ENCODE measurements at places on chromosomes 16 and 17.

DNA sequence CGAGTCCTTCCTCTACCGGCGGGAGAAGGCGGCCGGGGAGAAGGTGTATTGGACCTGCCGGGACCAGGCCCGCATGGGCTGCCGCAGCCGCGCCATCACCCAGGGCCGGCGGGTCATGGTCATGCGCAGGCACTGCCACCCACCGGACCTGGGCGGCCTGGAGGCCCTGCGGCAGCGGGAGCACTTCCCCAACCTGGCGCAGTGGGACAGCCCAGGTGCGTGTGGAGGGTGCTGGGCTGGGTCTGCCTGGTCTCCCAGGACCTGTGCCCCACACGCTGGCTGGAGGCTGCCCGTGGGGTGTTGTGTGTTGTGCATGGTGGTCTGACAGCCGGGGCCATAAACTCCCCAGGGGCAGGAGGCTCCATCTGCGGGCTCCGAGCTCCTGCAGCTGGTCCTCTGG is 25.4 kb downstream of the FLYWCH1 start:
- DNase-seq = no peak

GRCh38 chr17:47883589-47884426 is 12.2 kb upstream of the SP2 start:
- peak; percentile 63 for DNase-seq

GRCh38 chr17:6571452-6571781 is 15.1 kb upstream of the PITPNM3 start:
- no peak for DNase-seq

- no peak for DNase-seq
Measured at GRCh38 chr17:57257895-57258851, 1.9 kb downstream of the MSI2 start.

DNA sequence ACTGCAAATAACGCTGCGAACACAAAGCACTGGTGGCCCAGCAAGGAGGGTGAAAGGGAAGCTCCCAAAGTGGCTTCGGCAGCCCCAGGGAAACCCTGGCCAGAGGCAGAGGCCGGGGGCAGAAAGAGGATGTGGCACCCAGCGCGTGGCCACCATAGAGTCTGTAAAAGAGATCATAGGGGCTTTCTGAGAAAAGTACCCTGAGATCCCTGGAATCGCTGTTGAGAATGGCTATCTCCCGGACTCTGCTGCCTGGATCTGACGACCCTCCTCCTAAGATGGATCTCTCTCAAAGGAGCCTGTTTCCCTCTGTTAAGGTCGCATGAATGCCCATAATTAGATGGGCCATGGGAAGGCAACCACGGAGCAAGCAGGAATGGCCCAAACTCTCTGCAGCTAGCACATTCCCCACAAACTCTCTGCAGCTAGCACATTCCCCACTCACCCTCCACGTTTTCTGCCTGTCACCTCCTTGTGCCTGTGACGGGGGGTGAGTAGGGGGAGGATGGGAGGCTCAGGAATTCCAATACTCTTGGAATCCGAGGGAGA is 364.4 kb downstream of the XYLT1 start:
- DNase-seq = no peak

DNA sequence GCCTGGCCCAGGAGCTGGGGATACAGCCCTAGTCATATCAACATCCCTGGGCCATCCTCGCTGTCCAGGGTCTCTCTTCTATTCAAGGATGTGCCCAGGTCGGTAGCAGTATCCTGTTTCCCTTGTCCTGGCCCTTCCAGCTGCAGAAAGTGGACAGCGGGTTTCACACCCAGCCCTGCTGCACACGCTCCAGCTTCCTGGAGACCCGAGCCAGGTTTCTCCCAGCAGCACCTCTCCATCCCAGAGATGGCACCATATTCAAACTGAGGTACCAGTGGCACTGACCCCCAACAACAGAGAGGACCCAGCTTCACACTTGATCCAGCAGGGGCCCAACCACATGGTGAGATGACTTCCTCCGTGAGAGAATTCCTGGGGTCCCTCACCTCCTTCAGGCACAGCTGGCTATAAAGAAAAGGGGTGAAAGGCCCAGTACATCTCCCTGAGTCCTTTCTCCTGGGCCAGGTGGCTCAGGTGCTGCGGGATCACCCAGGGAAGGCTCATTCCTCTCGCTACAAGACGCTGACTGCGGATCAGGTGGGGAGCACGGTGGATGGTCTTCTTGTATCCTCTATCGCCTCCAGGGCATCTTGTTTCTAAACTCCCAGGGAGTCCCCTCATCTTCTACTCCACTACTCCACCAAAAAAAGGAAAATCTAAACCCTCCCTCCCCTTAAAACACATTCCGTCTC is 1.4 kb downstream of the CUEDC1 start:
- DNase-seq = no peak

- DNase-seq = no peak
Measured at GRCh38 chr16:29761882-29762281, 16.1 kb upstream of the C16orf54 start.

DNA sequence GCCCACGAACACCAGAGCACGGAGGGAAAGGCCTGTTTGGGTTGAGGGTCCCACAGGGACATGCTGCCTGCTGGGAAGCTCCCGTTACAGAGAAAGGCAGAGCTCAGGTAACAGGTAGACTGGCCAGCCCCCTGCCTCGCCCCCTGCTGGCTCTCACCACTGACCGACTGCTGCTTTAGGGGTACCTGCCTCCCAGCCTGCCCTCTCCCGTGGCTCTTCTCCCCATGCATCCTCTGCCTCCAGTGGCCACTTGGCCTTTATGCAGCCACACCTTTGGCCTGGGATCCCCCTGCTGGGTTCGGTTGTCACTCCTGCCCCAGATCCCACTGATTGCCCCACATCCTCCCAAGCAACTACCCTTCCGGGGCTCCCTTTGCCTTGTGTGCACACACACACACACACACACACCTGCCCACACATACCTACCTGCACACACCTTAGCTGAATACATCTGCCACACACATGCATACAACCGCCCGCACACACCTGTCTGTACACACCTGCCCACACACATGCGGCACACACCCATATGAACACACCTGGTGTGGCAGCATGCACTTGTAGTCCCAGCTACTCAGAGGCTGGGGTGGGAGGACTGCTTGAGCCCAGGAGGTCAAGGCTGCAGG is 7.1 kb downstream of the MCRIP1 start:
- no peak for DNase-seq

DNA sequence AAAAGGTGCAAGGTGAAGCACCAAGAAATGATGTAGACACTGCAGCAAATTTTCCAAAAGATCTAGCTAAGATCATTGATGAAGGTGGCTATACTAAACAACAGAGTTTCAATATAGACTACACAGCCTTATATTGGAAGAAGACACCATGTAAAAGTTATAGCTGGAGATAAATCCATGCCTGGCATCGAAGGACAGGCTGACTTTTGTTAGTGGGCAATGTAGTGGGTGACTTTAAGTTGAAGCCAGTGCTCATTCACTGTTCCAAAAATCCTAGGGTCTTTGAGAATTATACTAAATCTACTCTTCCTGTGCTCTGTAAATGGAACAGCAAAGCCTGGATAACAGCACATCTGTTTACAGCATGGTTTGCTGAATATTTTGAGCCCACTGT is 26.4 kb downstream of the HLF start:
- no peak for DNase-seq

- DNase-seq = no peak
Measured at GRCh38 chr17:57484826-57485565, 228.7 kb downstream of the MSI2 start.

DNA sequence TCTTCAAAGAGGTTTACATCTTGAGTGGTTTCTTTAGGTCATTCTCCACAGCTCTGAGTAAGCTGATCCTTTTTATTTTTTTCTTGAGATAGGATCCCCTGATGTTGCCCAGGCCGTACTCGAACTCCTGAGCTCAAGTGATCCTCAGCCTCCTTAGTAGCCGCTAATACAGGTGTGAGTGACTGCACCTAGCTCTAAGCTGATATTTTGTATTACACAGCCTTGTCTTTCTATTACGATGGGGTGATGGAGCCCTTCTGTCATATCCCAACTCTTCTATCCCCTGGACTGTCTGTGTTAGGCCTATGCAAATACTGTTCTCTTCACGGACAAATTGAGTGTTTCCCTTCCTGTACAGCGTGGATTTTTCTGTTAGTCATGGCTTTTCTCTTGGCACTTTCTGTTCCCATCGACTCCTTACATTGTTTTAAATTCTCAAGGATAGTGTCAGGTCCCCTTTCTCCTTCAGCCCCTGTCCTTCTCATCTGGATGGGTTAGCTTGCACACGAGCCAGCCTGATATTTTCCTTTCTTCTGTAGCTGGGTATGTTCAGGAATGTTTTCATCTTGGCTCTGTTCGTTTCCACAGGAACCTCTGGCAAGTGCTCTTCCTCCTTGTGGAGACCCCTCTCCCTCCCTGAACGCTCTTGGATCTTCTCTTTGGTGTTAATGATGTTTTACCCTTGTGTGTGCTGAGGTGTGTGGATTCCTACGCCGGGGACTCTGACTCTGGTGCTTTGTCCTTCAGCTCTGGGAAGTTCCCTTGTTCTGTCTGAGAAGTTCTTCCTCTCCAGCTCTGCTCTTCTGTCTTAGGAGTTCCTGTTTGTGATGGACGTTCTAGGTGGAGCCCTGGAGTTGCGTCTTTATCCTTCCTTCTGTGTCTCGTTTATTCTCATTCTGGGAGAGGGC is 2.3 kb downstream of the BANP start:
- DNase-seq = no peak

DNA sequence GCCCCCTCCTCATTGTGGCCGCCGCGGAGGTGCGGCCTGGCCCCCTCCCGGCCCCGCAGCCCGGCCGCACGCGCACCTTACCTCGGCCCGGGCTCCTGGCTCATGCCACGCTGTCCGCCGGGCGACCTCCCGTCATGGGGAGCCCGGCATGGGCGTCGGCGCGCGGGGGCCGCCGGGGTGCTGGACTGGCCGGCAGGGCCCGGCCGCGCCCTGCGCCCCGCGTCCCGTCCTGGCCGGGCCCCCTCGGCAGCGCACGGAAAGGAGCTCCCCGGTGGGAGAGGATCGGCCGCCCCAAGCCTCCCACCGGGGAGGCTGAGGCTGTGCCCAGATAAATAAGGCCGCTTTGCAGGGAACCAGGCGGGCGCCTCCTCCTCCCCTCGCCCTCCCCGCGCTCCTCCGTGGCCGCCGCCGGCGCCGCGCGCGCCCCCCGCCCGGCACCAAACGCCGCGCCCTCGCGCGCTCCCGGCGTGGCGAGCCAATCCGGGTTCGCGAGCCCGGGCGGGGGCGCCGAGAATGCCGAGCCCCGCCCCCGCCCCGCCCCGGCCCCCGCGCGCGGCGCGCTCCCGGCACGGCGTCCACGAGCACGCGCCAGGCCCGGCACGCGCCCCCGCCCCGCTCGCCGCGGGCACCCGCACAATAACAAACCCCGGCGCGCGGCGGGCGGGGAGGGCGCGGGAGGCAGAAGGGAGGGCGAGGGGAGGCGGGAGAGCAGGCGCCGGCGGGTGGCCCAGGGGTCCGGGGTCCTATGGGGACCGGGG is at the start of gene FBXL16:
Gene FBXL16 (minus strand): TSS at position 371 of the 758 bp plus-strand sequence. CDS start 8,396 bp downstream, outside the sequence.
- peak; percentile 58 for DNase-seq

DNA sequence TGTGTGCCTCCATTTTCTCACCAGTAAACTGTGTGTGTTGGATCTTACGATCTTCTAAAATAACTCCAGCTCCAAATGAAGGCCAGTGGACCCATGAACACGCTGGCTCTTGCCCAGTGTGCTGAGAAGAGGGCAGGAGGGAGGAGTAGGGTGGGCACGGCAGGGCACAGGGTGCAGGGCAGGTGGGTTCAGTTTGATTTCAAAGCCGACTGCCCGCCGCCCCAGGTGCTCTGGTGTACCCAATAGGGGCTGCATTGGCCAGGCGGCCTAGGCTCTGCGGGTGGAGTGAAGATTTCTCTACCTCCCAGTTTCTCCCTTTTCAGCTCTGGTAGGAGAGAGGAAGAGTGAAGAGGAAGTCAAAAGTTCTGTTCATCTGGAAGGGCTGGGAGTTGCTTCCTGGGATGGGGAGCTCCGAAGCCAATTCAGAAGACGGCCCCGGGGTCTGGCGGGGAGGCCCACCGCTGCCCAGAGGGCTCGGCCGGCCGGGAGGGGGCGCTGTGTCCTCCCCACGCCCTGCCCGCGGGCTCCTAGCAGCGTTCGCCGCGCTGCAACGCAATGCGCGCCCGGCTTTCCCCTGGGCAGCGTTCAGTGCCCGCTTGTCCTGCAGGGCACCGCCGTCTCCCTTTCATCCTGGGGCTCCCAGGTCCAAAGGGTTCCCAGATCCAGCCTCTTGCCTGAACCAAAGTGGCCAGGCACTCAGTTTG is 1.1 kb upstream of the CRHR1 start:
- peak; percentile 88 for DNase-seq

- DNase-seq = no peak
Measured at GRCh38 chr17:31489295-31490018, 98.0 kb downstream of the RAB11FIP4 start.

DNA sequence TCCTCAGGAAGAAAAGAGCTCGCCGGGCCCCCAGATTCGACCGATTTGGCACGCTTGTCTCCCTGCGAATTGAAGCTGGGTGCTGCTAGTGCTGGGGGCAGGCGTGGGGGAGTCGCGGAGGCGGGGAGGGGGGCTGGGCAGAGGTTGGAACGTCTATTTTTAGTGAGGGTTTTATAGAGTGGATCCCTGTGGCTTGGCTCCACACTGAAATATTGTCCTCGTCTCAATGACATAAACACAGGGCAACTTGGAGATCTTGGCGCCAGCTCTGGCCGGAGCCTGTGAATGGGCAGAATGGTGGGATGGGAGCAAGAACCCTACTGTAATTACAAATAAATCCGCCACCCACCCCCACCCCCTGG is 15.7 kb upstream of the NOG start:
- peak; percentile 39 for DNase-seq

DNA sequence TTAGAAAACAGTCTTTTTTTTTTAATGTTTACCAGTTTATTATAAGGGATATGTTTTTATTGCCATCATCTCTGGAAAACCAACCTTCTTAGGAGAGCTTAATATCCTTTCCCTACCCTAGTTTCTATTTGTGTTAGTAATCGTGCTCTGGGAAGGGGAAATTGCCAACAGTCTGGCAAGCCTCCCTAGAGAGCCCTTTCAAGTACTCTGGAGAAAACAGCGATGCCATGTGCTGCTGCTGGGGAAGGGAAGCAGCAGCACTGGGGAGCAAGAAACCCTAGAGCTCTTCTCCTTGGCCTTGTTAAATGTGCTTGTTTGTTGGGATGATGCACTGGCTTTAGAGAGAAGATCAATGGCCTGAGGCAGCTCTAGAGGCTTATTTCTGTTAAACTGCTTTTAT is 10.3 kb downstream of the RETREG3 start:
- DNase-seq = no peak

DNA sequence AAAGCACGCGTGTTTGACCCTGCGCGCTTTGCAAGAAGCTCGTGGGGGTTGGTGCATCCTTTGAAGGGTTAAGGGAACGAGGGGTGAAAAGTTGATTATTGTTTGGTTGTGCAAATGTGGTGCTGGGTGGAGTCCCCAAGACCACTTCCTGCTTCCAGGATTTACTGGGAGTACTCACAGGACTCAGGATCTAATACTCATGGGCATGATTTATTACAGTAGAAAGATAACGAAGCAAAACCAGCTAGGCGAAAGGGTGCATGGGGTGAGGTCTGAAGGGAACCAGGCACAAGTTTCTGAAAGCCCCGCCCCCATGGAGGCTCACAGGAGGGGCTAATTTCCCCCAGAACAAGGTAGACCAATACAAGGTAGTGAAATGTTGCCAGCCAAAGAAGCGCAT is 58.8 kb downstream of the RPTOR start:
- DNase-seq = no peak
